ENCODE measurements at places on chromosomes 6 and 20.

GRCh38 chr6:154653853-154654252, 79.4 kb upstream of the SCAF8 start:
- no peak for DNase-seq

DNA sequence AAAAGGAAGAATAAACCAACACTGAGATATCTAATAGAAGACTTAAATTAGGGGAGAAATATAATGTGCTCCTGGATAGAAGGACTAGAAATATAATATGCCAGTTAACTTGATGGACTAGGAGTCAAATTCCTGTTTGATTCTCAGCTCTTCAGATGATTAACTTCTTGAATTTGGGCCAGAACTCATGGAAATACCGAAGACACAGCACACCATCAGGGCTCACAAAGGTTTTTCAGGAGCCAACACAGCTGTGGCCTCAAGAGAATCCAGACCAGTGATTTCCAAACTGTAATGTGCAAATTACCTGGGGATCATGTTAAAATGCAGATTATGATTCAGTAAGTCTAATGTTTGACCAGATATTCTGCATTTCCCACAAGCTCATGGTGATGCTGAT, 33.8 kb upstream of the LRRC1 start:
- DNase-seq = peak; percentile 14

DNA sequence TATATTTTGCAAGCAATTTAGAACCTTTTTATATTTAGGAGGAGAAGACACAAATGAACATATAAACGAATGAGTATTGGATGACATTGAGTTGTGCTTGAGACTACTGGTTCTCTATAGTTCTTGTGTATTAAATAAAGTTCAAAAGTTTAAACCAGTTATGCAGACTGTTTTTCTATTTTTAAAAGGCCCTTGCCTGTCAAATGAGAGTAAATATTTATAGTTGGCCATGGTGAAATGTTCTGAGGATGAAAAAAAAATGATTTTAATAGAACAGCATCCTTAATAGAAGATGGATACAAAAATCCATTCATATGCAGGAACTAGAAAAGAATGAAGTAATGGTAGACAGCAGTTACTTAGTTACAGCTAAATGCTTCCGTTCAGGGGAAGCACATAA, 63.5 kb upstream of the COL10A1 start:
- no peak for DNase-seq

DNA sequence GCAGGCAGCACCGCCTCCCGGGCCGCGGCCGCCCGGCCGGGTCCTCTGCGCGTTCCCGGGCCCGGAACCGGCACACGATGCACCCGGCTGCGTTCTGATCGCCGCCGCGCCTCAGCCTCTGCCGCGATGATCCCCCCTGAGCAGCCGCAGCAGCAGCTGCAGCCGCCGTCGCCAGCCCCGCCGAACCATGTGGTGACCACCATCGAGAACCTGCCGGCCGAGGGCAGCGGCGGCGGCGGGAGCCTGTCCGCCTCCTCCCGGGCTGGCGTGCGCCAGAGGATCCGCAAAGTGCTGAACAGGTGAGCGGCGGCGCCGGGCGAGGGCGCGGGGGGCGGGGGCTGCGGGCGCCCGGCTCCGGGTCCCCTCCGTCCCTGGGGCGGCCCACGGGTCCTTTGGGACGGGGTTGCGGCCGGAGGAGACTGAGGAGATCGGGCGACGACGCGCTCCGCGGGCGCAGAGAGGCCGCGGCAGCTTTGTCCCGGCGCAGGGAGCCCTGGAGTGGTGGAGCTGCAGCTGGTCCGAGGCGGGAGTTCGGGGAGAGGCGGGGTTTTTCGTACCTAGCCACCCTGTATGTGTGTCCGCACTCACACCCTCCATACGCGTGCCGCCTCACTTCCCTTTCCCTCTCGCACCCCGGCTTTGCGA, 659 bp downstream of the SLC35F1 start:
- peak; percentile 51 for DNase-seq

GRCh38 chr6:143806282-143807102, 36.6 kb upstream of the LTV1 start:
- DNase-seq = no peak

DNA sequence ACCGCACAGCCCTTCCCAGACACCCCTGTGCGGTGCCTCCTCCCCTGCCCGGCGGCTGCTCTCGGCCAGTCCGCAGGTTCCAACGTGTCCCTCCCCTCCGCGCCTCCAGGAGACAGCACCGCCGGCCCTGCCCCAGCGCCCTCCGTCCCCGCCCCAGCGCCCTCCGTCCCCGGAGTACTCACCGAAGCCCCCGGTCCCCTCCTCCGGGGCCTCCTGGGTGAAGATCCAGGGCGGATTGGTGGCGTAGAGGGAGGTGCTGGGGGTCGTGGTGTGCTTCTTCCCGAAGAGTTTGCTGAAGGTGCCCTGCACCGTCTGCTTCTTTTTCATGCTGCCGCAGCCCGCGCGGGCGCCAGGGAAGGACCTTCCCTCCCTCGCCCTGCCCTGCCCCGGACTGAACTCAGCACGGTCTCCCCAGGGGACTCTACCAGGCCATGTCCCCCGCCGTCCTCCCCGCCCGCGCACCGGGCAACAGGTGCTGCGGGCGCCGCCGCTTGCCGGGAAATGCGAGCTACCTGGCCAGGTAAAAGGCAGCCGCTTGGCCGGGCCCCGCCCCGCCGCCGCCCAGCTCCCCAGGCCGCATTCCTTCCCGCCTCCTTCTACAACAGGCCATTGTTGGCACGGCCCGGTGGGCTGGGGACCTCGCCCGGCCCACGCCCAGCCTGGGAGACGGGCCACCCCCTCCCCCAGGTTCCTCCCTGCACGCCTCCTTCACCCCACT, at the start of gene C6orf132:
C6orf132 (minus strand) TSS at position 503 of the 718 bp plus-strand sequence; CDS start at position 327, 176 bp downstream.
- DNase-seq = peak; percentile 81

DNA sequence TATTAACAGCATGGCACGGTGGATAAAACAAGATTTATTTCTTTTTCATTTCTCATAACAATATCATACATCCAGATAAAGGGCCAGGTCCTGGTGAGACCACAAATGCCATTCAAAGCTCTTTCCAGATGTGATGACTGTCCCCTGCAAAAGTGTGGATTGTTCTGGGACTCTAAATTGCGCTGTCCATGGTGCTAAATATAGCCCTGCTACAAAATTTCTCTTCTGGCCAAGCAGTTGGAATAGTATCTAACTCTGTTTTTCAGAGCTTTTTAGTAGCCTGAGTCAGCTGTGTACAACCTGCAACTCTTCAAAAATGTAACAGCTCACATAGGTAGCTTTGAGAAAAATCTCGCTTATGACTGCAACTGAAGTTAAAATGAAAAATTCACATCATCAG, 115.8 kb downstream of the MANEA start:
- no peak for DNase-seq

DNA sequence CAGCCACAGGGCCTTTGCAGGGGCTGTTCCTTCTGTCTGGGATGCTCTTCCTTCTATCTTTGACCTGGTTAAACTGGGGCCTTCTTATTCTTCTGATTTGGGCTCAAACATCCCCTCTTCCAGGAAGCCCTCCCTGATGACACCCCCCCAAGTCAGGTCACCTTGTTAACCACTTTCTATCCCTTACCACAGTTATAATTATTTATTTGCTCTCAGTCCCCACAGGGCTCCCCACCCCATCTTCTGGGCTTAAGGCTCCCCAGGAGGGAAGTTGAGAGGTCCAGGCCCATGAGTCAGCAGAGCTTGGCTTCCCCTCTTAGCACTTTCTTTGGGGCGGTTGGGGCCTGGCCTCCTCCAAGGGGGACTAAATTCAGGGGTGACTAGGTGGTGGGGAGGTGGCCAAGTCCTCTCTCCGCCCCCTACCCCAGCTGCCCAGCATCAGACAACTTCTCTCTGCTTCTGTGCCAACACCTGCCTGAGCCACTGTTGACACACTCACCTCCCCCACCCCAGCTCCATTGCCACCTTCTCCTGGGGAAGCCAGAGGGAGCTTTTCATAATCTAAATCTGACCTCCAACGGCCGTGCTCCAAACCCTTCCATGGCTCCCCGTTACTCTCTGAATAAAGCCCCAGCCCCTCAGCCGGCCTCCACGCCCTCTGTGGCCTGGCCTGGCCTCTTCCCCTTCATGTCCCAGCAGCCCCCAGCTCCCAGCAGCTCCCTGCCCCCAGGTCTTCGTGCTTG, 70.0 kb downstream of the CEBPB start:
- peak; percentile 46 for DNase-seq

All from NCI-H69 (cell line).